Suppressor macrophage (primary cell): ENCODE measurements at places on chromosomes 1 and 21.

- no peak for DNase-seq
Measured at GRCh38 chr1:119978018-119978505, 81.7 kb upstream of the ADAM30 start.

DNA sequence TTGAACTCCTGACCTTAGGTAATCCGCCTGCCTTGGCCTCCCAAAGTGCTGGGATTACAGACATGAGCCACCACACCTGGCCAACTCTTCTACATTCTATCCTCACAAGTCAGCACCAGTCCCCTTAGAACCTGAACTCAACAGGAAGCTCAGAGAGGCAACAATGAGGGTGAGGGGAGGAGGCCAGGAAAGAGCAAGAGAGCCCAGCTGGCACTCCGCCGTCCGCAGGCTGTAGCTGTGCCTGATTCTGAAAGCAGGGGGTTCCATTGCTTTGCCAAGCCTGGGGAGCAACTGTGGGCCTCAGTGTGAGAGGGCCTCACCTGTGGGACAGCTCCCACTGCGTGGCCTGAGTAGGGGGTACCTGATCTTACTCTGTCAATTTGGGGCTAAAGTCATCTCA lies 18.7 kb downstream of the STK40 start:
- DNase-seq, result no peak

DNA sequence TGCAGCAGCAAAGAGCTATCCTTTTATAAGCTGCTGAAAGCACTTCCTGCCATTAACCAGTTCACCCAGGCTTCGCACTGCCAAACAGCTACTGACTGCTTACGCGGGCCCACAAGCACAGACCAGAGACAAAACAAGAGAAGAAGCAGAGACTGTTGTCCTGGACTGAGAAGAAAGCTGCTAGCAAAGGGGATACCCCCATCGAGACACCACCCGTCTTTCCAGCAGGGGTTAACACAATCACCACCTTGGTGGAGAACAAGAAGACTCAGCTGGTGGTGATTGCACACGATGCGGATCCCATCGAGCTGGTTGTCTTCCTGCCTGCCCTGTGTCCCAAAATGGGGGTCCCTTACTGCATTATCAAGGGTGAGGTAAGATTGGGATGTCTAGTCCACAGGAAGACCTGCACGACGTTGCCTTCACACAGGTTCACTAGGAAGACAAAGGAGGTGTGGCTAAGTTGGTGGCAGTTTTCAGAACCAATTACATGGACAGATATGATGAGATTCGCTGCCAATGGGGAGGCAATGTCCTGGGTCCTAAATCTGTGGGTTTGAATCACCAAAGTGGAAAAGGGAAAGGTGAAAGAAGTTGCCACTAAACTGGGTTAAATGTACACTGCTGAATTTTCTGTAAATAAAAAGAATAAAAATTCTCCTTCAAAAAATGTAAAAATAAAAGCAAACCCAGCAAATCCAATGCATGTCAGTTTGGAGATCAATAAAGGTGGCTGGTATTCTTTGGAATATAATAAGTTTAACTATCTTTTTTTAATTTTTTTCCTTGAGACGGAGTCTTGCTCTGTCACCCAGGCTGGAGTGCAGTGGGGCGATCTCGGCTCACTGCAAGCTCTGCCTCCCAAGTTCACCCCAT lies 1.2 kb downstream of the FMO5 start:
- no peak for DNase-seq

GRCh38 chr21:14690886-14691285 lies 144.8 kb upstream of the SAMSN1 start:
- DNase-seq, result peak; percentile 56

DNA sequence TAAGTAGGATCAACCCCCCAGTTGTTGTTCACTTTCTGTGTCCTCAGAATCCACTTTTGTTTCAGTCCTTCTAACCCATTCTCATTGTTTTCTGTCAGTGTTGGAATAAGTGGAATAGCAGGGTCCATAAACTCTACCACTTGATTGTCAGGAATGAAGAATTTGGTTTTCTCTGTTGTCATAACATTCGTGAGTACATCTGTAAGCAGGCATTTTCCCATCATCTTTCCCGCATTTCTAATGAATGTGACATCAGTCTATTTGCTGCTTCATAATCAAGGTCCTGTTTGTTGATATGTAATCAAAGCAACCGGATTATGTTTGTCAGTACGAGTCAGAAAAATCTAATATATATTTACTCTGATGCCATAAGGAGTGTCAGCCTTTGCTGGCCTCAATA lies 147.1 kb downstream of the KIF26B start:
- no peak for DNase-seq
